ENCODE measurements at places on chromosomes 4 and X.

GRCh38 chr4:70749313-70749712, 27.5 kb downstream of the RUFY3 start:
- DNase-seq: no peak

DNA sequence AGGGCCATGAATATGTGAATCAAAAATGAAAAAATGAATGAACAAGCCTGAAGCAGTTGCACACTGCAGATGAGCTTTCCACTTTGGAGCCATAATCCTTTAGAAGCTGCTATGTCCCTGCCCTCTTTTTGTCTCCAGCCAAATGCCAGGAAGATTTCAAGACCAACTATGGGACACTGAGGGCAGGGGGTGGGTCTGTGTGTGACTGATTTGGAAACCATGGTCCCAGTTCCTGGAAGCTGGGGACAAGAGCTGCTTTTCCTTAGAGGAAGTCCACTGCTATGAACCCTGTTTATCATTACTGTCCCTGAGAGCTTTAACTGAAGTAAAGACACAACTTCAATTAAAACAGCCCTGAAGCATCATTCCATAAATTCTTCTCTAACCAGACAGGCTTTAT, 153.9 kb upstream of the GPC4 start:
- DNase-seq: no peak

GRCh38 chr4:139951021-139951420, 203.0 kb downstream of the MAML3 start:
- DNase-seq: no peak

GRCh38 chrX:55111578-55112254, 22.9 kb downstream of the PAGE2 start:
- DNase-seq: no peak

GRCh38 chr4:81974523-81974922, 399.3 kb downstream of the HNRNPD start:
- no peak for DNase-seq

DNA sequence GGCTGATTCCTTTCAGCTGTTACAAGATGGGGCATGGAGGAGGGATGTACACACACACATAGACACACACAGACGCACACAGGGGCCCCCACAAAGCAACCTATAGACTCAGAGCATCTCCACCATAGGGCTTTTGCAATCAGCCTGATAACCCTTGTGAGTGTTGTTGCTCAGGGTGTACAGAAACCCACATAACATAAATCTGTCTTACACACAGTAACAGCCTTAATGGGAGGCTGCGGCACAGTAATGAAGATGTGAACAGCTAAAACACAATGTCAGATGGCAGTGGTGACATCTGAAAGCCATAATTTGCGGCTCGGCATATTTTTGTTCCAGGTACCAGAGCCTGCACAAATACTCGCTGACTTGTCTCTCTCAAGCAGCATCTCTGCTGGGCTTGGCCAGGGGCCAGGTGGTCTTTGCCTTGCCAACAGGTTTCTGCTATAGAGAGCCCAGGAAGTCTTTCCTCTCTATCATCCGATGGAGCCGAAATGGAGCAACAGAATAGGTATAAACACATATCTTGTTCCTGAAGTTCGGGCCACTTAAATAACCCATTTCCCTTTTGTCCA, 357.2 kb upstream of the GATB start:
- DNase-seq: no peak

GRCh38 chr4:16713271-16713670, 185.2 kb downstream of the LDB2 start:
- DNase-seq: no peak

- no peak for DNase-seq
Measured at GRCh38 chr4:142811034-142811433, 35.1 kb downstream of the INPP4B start.

GRCh38 chr4:134174271-134174670, 27.3 kb downstream of the PABPC4L start:
- DNase-seq: no peak

DNA sequence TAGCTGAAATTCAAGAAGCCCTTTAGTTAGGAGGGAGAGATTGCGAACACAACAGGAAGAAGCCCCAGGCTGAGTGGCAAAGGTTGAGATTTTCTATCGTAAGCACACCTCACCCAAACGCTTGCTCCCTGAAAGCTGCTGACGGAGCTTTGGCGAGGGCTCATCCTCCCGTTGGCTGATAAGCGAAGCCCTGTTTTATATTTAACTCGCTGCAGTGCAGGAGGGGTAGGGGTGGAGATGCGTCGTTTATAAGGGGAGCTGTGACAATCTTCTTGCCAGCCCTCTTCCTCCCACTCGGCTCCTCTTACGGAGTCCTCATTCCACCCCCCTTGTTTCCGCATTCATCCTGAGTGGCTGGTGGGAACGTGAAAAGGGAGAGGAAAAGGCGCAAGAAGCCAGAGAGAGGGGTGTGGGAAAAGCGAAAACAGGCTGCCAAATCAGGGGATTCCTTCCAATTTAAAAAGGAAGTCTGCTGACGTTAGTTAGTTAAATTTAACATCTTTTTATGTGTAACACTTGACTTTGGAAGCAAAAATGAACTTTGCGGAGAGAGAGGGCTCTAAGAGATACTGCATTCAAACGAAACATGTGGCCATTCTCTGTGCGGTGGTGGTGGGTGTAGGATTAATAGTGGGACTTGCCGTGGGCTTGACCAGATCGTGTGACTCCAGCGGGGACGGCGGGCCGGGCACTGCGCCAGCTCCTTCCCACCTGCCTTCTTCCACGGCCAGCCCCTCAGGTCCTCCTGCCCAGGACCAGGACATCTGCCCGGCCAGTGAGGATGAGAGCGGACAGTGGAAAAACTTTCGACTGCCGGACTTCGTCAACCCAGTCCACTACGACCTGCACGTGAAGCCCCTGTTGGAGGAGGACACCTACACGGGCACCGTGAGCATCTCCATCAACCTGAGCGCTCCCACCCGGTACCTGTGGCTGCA, at the start of gene ENPEP:
ENPEP (plus strand) TSS at position 275 of the 938 bp plus-strand sequence; CDS start at position 535, 260 bp downstream.
- DNase-seq: no peak

DNA sequence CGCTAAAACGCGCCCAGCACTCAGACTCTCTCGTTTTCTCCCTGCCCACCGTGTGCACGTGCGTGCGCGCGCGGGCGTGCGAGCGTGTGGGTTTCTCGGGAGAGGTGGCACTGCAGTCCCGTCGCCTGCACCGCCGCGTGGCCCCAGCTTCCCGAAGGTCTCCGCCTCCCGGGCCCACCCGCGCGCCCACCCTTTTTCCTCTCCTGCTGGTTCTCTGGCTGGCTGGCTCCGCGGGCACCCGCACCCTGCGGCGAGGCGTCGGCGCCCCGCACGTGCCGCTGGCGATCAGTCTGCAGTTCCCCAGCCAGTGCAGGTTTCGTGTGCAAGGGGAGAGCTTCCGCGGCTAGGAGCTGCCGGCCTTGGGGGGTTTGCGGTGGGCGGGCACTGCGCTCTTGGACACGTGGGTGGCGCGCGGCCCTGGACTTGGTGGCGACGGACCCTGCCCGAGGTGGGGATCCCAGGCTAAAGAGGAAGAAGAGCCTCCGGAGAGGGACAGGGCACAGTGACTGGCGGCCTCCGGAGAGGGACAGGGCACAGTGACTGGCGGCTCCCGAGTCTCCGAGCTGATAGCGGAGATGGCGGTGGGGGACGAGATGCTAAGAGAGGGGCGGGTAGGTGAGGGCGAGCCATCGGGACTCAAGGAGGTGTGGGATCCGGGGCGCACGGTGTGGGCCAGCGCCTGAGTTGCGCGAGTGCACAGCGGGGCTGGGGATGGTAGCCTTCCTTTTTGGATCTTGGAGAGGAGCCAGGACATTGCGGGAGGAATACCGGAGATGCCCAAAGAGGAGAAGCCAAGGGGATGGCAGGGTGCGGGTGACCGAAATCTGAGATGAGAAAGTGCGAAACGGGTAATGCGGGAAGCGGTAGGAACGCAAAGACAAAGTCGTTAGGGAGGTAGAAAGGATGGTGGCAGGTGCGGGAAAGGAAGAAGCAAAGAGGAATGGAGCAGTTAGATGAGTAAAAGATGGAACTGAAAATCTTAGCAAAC, at the start of gene FAM184B:
FAM184B (minus strand) TSS at position 322 of the 988 bp plus-strand sequence. CDS start 322 bp downstream, outside the sequence.
- no peak for DNase-seq

- no peak for DNase-seq
Measured at GRCh38 chrX:136866337-136867095, 14.0 kb downstream of the RBMX start.

GRCh38 chrX:1159548-1159947, 52.9 kb downstream of the CRLF2 start:
- no peak for DNase-seq

DNA sequence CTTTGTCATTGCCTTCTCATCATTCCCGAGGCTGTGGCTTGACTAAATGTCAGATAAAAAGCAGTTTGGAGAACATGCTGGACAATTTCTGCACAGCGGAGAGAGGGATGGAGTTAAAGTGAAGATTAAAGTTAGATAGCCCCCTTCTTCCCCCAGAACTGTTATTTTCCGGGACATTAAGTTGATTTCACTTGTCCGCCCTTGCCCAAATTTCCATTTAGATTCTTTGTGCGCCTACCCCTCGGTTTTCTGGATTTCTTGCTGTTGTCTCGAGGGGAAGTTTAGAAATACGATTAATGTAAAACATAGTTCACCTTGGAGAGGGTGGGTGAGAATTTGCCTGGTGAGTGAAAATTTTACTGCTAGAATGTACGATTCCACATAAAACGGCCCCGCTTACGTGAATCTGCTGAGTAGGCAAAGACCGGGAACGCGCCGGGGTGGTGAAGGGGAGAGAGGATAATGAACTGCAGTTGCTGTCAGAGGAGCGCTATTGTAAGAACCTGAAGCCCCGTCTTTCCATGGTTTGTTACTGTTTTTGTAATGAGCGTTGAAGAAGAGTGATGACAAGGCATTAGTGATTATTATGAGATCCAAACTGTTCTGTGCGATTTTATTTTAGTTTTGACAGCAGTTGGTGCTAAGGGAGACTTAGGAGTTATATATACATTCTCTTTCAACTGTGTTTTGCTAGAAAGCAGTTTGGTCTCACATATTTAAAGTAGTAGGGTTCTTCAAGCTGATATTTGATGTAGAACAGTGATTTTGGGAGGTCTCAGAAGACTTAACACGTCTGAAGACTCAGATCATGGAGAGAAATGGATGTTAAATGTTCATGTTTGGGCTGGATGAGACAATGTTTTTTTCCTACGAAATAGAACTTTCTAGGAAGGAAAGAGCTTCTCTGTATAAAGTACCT, 73.0 kb downstream of the AFF1 start:
- peak; percentile 29 for DNase-seq

- no peak for DNase-seq
Measured at GRCh38 chrX:118751950-118752783, 24.8 kb downstream of the IL13RA1 start.

- no peak for DNase-seq
Measured at GRCh38 chr4:12595986-12596385, 888.2 kb downstream of the RAB28 start.

DNA sequence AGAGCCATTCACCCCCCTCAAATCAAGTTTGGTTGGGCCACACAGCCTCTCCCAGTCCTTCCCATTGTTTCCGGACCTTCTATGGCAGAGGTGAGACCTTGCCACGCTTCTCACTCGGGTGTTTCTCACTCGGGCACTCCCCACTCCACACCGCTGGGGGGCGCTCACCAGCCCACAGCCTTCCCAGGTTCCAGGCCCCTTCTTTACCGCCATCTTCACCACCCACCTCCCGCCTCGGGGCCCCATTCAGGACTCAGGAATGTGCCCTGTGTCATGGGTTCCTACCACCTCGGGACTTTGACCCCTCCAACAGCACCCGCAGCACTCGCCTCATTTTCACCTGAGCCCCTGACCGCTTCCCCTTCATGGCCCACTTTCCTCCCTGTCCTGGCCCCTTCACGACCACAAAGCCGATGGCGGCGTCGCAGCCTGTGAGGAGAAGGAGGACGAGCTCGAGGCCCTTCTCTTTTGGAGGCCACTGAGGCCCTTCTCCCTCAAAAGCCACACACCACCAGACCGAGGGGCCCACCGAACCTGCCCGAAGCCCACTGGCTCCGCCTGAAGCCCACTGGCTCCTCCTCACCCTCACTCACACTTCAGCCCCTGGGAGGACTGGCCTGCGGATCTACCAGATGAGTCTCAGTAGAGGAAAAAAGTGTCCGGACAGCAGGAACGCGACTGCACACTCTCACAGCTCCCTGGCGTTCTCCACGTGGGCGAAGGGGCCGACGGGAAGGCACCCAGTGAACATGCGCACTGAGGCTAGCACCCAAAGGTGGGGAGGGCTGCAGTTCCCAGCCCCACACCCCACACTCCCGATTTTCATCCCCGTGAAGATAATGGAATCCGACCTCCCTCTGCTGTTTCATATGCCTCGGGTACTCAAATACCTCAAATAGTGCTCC, at the start of gene PAGE1:
PAGE1 (minus strand) TSS at position 709 of the 905 bp plus-strand sequence. CDS start 1,214 bp downstream, outside the sequence.
- no peak for DNase-seq

DNA sequence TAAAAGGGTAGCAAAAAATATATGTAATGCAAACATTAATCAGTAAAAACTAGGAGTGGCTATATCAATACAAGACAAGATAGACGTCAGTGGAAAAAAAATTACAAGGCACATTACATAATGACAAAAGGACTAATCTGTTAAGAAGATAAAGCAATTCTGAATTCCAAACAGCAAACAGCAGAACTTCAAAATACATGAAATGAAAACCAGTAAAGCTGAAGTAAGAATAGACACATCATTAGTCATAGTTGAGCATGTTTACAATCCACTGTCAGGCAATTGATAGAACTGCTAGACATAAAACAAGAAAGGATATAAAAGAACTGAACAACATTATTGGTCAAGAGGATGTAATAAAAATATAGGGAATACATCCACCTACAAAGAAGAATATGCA, 12.2 kb downstream of the SULT1B1 start:
- no peak for DNase-seq

DNA sequence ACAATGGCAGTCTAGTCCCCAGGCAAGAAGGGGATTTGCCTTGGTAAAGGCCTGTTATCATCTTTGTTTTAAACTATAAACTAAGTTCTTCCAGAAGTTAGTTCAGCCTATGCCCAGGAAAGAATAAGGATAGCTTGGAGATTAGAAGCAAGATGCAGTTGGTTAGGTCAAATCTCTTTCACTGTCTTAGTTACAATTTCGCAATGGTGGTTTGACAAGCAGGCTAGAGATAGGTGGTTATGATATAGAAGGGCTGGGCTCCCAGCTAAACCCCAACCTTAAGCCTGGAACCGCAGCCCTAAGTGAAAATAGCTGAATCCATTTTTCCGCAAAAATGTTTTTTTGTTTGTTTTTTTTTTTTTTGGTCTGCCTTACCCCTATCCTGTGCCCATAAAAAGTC, 41.8 kb upstream of the NEIL3 start:
- no peak for DNase-seq

DNA sequence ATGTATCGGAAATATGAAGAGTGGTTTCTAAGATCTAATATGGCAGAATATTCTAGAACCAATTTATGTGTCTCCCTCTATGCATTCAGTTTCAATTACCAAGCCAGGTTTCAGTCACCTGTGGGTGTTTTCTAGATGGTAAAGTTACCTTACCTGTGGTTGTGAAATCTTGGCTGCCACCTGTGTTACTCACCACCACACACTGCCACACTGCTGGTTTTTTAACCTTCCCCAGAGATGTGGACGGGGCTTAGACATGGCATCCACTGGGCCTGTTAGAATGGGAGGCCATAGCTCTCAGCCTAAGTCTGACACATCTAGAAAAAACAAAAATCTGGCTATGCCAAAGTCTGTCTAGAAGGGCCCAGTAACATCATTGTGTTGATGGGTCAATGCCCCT, 896.5 kb upstream of the PABPC4L start:
- no peak for DNase-seq
